ENCODE measurements at places on chromosomes 4 and X.

DNA sequence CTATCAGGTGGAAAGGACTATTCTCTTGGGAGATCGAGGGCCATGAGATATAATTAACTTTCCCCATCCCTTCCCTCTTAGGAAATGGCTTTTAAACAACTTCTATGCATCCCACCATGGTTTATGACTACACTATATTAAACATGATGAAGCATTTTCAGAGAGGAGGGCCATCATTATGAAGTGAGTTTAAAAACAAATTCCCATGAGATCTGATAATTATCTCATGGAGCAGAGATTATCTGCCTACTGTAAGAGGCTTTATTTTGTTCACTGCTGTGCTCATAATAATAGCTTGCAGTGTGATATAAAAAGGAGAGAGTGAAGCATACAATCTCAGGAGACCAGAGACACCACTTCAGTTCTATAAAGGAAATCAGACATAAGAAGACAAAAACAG, 330.5 kb upstream of the ZFP42 start:
- no peak for DNase-seq

GRCh38 chr4:16909281-16909680, 10.8 kb upstream of the LDB2 start:
- no peak for DNase-seq

- DNase-seq, result no peak
Measured at GRCh38 chr4:90543419-90544170, 416.4 kb downstream of the CCSER1 start.

GRCh38 chr4:45876235-45876890, 247.5 kb downstream of the GABRG1 start:
- no peak for DNase-seq

- DNase-seq, result peak; percentile 19
Measured at GRCh38 chr4:105896461-105896942, 1.2 kb downstream of the NPNT start.

DNA sequence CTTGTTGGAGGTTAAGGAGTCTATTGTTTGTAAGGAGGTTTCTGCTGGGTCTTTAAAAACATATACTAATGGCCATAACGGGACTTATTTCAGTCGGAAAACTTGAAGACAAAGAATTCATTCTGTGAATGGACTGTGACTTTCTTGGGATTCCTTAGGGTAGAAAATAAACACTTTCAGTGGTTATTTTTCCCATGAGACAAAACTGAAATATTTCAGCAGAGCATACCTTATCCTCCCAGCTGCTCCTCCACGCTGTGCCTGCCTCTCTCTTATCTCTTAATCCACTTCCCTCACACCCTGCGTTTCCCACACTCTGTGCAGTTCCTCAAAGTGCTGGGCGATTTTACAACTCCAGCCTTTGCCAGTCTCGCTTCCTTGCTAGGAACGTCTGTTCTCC, 47.1 kb upstream of the SORBS2 start:
- DNase-seq, result peak; percentile 36

DNA sequence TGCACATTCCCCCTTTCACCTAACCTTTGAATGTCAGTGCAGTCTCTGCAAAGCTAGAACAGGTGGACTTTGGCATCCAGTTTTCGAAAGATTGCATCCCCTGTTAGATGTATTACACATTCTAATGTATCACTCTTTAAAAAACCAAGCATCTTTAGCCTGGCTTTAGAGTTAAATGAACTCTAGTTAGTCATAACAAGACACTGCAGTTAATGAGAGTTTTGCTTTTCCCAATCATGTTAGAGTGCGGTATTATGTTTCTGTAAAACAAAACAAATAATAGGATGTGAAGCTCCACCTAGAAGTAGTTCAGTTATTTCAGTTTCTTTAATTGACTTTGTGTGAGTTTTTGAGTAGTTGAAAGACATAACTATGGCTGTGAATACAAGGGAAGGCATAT, 42.2 kb downstream of the PARM1 start:
- no peak for DNase-seq

DNA sequence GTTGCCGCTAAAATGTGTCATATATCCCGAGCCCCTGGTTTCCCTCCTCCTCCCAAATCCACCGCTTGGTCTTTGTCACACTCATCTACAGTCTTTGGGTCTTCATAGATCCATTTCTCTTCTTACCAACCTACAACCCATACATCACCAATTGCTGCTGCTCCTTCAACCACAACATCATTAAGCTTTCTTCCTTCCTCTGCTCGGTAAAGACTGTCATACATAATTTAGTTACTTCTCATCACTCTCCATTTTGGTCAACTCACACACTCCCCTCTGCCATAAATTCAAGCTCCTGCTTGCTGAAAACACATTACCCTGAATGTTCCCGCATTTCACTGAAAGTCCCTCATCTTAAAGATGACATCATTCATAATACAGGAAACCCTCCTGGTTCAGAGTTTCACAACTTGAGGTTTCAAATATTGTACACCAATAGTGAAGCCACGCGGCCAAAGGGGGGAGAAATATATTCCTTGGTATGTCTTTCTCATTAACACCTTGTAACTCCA, 1.7 kb upstream of the DCTD start:
- peak; percentile 73 for DNase-seq

GRCh38 chr4:54683616-54684346, 26.0 kb downstream of the KIT start:
- DNase-seq, result peak; percentile 89

DNA sequence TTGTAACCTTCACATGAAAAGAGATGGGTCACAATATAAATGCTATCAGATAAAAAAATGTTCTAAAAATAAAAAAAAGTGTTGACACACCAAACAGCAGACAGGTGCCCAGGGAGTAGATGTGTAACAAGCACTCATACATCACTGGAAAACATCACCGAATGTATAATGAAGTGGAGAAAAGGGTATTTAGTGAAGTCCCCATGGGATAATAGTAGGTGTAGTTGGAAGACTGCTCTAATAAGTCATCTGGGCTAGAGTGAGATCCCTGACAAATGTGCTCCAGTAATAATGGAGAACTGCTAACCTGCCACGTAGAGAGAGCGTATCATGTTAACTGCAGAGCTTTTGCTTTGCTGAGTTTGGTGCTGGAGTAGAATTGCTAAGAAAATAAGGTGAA, 152.0 kb downstream of the GRIA2 start:
- DNase-seq, result no peak

GRCh38 chrX:14673764-14674163, 144.4 kb downstream of the GLRA2 start:
- DNase-seq, result no peak

GRCh38 chr4:120207021-120207420, 140.4 kb upstream of the MAD2L1 start:
- no peak for DNase-seq

DNA sequence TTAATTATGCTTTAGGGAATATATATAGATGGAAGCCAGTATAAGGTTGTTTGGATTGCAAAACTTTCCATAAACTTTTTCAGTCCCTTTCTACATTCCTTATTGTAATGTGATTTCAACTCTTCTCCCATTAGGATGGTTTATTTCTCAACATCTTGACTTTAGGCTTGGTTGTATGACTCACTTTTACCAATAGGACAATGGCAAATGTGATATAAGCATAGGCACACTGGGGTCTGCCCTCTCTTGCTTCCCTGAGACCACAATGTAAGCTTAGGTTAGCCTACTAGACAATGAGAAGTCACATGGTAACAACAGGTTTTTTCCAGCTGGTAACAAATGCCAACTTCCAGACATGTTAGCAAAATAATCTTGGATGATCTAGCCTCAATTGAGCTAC, 163.3 kb upstream of the RBPJ start:
- no peak for DNase-seq

GRCh38 chr4:4871573-4872313, 12.3 kb downstream of the MSX1 start:
- no peak for DNase-seq

DNA sequence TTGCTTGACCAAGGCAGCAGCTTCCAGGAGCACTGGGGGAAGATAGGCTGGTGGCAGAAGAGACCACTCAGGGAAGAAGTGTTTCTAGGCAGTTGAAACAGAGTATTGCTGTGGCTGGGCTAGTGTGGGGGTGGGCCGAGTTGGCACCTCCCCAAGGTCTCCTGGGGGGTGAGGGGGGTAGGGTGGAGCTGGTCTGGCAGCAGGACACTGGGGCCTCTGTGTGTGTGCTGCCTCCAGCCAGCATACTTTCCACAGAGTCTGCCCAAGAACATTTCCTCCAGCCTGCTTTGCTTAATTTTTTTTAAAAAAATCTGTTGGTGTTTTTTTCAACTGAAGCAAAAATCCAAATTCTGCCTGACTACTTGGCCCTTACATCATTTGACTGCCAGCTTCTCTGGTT, 4.0 kb downstream of the ITIH6 start:
- DNase-seq, result no peak

DNA sequence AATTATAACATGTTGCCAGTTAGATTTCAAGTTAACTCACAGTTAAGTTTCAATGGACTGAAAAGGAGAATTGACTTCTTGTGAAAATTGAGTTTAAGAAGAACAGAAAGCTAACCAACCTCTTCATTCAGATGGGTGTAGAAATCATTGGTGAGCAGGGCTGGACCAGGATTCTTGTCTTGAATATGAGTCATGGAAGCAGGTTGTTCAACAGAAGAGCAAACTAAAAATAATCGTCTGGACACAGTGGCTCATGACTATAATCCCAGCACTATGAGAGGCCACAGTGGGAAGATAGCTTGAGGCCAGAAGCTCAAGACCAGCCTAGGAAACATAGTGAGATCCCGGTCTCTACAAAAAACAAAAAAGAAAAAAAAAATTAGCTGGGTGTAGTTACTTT, 98.2 kb downstream of the ARSJ start:
- DNase-seq, result no peak

- no peak for DNase-seq
Measured at GRCh38 chr4:38503689-38504395, 160.2 kb upstream of the KLF3 start.

DNA sequence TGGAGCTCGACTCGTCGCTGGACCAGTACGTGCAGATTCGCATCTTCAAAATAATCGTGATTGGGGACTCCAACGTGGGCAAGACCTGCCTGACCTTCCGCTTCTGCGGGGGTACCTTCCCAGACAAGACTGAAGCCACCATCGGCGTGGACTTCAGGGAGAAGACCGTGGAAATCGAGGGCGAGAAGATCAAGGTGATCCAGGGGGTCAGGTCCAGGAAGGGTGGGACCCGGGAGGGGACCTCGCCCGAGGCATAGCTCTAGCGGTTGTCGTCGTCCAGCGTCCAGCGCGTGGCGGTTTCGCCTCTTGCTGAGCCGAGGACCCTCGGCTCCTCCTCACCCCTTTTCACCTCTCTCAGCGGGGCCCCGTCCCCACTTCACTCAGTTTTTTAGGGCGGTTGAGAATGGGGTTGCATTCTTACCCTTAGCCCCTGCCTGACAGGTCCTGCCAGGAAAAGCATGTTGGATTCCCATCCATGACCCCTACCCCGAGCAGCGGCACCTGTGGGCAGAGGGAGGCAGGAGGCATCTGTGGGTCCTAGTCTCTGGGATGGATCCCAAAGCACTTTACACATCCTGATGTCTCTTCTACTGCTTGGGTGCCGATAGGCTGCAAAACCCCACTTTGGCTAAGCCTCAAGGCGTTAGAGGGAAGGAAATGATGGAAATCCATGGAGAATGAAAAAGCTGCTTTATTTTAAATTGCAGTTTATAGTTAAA, 524 bp downstream of the RAB33A start:
- no peak for DNase-seq

- DNase-seq, result no peak
Measured at GRCh38 chr4:12658146-12658545, 826.0 kb downstream of the RAB28 start.

- no peak for DNase-seq
Measured at GRCh38 chr4:103721251-103721650, 1.5 kb upstream of the TACR3 start.

- no peak for DNase-seq
Measured at GRCh38 chrX:121283921-121284320, 236.5 kb downstream of the GLUD2 start.

DNA sequence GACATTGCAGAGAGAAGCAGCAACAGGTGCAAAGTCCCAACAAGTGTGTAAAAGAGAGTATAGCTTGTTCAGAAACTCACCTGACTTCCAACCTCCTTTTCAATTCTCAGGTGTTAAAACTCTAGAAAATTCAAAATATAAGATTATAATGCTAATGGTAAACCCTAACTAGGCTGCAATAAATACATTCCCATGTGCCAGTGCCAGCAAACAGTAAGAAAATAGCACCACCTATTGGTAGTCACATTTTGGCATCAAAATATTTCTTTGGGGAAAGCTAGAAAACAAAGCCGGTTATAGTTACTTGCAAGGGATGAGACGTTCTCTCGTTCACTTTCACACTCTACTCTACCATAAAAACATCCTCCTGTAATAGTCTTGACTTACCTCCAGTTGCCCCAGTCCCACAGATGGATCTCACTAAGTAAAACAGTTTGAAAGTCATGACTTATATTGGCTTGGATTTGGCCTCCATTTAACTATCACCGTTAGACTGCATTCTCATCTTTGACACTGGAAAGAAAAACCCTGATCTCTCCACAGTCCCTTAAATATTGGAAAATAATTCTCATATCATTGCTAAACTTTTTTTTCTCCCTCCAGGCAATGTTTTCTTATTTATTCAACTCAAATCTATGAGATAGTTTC, 9.6 kb downstream of the BMP3 start:
- DNase-seq, result peak; percentile 55

DNA sequence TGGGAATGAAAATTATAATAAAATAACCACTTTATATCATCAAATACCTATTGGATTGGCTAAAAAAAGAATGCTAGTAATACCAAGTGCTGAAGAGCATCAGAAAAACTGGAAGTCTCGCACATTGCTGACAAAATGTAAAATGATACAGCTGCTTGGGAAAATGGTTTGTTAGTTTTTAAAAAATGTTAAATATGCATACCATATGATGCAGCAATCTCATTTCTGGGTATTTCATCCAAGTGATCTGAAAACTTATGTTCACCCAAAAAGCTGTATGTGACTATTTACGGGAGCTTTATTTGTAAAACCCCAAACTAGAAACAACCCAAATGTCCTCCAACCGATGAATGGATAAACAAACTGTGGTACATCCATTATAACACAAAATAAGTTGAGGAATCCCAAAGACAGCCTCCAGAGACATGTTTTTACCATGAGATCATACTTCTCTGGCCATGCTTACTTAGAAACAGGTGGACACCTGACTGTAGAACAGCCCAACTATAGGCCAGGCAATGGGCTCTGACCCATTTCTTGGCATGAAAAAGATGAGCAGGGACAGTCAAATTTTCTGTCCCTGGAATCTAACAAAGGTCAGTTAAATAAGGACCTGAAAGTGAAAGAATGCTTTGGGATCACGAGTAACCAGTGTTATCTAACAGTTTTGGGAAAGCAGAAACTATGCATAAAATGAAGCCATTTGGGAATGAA, 47.5 kb upstream of the FAM120C start:
- DNase-seq, result no peak

All from KBM-7 (cell line).